Activated T-helper 9 cell treated with anti-CD3 and anti-CD28 coated beads, Interleukin-2, amount 50 U/mL, for 16 hours (primary cell): ENCODE measurements at places on chromosomes 12 and 14.

DNA sequence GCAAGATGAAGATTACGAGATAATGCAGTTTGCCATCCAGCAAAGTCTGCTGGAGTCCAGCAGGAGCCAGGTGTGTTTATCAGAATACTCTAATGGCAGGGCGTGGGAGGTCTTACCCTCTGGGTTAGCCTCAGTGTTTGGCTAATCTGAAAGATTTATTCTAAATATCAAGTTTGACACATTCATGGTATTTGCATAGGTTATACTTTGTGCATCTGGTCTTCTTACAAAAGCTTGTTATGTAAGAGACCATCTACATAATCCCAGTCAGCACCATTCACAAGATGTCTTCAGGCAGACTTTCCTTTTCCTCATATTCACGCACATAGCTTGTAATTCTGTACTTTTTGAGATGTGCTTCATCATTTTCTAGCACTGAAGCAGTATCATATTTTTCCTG, 14.4 kb downstream of the C12orf76 start:
- no peak for DNase-seq

DNA sequence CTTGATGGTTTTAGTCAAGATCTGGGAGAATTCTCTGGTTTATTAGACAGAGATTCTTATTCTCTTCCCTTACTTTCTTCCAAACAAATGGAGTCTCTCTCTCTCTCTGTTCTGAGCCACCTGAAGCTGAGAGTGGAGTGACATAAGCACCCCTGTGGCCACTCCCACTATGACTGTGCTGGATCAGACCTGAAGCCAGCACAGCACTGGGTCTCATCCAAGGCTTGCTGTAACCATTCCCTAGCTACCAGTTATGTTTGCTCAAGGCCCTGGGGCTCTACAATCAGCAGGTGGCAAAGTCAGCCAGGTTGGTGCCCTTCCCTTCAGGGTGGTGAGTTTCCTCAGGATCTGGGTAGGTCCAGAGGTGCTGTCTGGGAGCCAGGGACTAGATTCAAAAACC, 568.5 kb downstream of the AACS start:
- DNase-seq: no peak

- no peak for DNase-seq
These were observed 545 bp downstream of the LIMA1 start for GRCh38 chr12:50282721-50283228.

- no peak for DNase-seq
These were observed 90.0 kb upstream of the CLMN start for GRCh38 chr14:95409477-95410272.

GRCh38 chr12:95953000-95953399, 9.9 kb downstream of the AMDHD1 start:
- no peak for DNase-seq

GRCh38 chr14:81849714-81850113, 316.1 kb upstream of the SEL1L start:
- no peak for DNase-seq

GRCh38 chr12:96094201-96094600, 58.8 kb upstream of the LTA4H start:
- DNase-seq: no peak

DNA sequence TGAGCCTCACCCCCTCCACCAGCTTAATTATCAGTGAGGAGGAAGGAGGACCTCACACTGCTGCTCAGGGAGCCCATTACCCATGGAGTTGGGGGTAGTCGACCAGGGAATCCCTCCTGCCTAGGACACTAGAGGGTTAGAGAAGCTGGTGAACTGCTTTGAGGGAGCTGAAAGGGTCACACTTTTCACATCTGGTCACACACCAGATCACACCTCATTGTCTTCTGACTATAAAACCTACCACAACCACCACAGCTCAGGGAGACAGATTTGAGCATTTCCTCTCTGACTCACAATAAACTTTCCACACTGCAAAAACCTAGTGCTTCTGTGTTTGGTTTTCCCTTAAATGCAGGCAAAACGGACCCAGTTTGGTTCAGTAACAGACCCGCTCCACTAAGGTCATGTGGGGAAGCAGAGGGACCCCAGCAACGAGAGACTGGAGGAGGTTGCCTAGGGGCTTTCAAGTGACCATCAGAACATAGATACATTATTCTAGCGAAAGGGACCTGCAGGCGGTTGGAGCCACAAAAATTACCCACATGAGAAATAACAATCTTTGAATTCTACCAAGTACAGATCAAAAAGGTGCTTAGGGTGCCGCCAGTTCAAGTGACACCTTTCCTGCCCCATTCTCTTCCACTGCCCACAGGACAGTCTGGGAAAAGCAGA, 151.4 kb upstream of the AVPR1A start:
- DNase-seq: no peak

- DNase-seq: no peak
These were observed 1.5 kb downstream of the DIO3 start for GRCh38 chr14:101562659-101563351.

DNA sequence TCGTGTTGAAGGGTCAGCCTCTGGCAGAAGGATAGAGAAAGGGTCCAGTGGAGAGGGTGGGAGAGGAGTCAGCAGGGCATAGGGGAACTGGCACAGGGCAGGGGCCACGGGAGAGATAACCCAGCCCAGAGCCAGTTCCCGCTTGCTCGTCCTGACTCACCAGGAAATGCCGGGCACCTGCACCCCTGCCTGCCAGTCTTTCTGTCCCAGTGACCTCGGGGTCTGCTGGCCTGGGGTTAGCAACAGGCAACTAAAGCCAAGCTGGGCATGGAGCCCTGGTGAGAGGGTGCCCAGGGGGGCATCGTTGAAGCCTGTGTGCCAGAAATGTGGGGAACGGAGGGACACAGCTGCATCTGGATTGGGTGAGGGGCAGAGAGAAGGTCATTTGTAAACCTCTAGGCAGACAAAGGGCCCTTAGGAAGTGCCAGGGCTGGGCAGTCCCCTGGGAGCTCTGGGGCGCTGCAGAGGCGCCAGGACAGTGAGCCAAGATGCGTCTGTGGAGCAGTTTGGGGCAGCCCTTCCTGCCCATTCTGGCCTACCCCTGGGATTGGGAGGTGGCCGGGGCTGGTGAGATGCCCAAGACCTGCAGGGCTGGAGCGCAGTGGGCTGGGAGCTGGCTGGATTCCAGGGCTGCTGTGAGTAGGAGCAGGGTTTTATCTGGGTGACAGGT, 5.5 kb downstream of the TNFAIP2 start:
- DNase-seq: no peak

DNA sequence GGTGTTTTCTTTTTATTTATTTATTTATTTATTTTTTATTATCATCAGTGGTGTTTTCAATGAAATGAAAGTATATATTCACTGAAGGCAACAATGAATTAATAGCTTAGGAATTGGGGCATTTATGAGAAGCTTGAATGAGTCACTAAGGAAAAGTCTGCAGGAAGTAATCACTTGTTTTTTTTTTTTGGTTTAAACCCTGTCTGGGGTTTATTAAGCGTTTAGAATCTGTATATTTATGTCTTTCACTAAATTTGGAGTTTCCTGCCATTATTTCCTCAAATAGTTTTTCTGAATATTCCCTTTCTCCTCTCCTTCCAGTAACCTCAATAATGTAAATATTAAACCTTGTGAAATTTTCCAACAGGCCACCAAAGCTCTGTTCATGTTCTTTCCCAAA, 85.5 kb downstream of the TESC start:
- DNase-seq: no peak

DNA sequence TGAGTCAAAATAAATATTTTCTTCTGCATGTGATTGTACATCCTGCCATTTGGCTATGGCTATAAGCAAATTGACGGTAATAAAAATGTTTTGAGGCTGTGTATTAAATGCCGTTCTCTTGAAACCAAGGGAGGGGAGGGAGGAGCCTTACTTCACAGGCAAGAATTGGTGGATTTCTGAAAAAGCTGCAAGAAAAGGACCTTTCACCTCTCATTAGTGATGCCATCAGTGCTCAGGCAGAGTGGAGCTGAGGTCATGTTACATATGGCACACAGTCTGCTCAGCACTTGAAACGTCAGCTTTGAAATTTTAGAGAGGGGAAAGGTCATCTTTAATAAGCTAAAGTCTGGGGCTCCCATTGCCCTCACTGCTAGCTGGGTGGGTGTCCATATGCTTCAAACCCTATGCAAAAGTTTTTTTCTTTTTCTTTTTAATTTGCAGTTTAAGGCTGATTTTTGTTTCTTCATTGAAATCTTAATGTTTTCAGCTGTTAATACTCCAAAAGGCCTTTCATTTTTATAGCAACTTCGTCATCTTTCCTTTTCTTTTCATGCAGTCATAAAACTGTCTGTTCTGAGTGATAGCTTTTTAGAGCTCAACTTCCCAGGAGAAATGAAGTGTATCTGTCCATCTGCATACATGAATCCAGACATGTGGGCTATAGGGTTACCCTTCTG, 9.8 kb upstream of the SIX1 start:
- DNase-seq: no peak

- no peak for DNase-seq
These were observed 132.5 kb downstream of the DAAM1 start for GRCh38 chr14:59320763-59321625.

GRCh38 chr14:69325646-69326265, 65.8 kb downstream of the GALNT16 start:
- DNase-seq: no peak

DNA sequence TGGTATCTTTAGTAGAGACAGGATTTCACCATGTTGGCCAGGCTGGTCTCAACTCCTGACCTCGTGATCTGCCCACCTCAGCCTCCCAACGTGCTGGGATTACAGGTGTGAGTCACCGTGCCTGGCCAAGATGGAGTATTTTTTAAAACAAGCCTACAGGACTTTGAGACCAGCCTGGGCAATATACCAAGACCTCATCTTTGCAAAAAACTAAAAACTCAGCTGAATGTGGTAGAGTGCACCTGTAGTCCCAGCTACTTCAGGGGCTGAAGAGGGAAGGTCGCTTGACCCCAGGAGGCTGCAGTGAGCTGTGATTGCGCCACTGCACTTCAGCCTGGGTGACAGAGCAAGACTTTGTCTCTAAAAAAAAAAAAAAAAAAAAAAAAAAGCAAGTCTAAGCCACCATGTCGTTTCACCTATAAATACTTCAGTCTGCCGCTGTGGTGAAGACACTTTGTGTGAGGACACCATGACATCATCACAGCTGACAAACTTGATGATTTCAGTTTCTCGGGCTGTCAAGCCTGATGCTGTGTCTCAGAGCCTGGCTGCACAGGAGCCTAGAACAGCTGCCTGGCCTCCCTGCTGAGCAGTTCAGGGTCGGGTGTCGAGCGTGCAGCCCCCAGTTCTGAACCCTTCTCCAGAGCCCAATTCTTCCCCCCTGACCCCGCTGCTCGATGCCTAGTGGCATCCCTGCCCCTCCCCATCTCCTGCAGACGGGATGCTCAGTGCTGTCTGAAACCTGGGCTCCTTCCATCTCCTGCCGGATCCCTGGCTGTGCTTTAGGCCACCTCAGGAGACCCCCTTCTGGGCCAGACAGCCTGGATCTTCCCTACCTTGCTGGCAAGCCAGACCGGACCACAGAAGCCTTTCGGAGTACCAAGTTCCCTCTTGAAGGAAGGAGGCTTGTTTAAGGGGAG, 119.2 kb upstream of the EVL start:
- no peak for DNase-seq

- no peak for DNase-seq
These were observed 15.2 kb upstream of the FAM234B start for GRCh38 chr12:13028825-13029570.
